ENCODE measurements at places on chromosomes 5 and 9.

GRCh38 chr5:142107736-142108431, 695 bp upstream of the NDFIP1 start:
- no peak for DNase-seq

DNA sequence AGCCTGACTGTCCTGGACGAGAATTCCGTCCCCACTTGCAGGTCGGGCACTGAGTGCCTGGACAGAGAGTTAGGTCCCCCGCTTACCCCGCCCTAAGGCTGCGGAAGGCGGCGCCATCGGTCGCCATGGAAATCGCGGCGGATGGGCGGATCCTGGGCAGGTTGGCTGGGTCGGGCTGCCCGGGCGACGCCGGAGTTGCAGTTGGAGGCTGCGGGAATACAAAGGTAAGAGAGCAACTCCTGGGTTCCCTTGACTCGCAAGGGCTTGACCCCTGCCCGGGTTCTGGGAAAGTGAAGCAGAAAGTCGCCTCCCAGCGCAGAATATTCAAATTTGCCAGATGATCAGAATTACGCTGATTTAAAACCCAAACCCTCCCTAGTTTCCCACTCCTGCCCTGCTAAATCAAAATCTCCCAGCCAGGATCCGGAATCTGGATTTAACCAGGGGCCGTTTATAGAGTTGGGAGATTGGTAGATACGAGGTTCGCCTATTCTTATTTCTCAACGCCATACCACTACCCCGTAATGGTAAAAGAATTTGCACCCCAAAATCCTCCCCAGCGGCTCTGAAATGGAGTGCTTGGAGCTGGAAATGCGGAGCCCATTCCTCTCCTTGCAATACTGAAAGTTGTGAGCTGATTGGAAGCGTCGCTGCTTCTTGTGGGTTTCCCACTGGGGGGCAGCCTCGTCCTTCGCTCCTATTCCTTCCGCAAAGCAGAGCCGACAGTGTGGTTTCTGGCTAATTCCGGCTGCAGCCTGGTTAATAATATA, 156.4 kb upstream of the RASEF start:
- DNase-seq = no peak

GRCh38 chr9:137493364-137494103, 34.4 kb upstream of the NSMF start:
- no peak for DNase-seq

DNA sequence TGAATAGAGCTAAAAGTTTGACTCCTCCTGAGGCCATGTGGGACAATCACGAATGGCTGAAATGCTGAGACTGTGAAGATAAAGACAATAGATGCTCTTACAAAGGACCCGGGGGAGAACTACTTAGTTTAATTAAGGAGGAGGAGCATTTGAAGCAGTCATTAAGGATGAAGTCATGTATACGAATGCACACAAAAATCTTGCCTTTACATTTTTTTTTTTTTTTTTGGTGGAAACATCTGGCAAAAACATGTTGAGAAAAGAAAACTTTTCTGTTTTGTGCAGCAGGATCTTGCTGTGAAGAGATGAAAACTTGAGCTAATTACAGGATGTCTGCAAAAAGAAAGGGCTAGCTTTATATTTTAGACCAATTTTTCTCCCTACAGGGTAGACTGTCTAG, 42.3 kb upstream of the NR3C1 start:
- DNase-seq = no peak

DNA sequence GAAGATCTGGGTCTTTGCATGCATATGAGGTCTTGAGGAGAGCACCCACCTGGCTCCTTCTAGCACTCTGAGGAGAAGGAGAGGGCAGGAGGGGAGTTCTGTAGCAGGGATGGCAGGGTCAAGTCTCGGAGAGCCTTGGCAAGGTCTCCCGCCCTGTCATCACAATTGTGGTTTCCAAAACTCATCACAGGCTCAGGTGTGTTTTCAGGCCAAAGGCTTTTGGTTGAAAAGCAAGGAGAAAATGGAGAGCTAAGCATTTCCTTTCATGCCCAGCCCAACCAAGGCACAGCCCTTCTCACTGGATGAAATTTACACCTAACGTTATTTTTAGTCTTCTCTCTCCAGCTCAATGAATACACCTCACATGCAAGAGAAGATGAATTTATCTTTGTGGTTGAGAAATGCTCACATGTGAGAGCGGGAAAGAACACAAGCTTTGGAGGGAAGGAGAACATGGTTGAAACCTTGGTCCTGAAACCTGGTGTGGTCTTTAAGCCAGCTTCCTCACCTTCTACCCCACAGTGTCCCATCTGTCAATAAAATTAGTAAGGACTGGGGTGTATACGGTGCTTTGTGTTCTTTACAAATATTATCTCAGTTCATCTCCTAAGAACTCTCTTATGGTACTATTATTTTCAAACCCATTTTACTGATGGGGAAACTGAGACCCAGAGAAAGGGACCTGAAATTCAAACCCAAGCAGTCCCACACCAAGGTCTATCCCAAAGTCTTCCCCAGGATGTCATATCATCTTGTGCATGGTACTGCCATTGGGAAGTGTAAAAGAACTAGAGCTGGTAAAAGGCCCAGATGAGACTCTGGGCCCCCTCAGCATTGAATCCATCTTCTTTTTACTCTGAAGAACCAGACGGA, 47.8 kb upstream of the CPEB4 start:
- no peak for DNase-seq

DNA sequence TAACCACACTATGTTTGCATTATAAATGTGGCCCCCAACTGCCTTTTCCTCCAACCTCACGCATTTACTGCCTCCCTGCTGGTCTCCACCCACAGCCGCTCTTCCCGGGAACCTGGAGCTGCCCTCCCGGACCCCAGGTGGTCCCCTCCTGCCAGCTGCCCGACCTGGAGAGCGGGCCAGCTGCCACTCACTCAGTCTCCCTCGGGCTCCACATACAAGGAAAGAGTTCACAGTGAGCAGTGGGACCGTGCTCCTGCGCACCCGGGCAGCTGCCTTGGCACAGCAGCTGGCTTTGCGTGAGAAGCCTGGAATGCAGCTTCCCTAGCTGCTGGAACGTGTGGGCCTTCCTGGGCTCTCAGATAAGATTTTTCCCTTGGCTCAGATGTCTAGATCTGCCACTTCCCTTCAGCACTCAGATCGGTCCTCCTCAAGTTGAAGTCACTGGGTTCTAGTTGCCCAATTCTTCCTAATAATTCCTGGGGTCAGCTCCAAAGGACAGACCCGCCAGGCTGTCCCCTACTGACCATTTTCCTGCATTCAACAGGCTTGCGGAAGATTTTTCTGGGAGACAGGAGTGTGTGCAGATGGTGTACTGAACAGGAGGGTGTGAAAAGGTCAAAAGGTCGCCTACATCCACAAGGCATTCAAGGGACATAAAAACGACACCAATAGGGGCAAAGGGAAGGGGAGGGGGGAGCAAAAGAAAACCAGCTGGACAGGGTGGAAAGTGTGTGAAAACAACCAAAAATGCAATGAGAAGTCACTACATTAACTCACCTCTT, 69.1 kb downstream of the MYO10 start:
- no peak for DNase-seq

GRCh38 chr9:16138561-16139491, 586.0 kb downstream of the CCDC171 start:
- DNase-seq = no peak

DNA sequence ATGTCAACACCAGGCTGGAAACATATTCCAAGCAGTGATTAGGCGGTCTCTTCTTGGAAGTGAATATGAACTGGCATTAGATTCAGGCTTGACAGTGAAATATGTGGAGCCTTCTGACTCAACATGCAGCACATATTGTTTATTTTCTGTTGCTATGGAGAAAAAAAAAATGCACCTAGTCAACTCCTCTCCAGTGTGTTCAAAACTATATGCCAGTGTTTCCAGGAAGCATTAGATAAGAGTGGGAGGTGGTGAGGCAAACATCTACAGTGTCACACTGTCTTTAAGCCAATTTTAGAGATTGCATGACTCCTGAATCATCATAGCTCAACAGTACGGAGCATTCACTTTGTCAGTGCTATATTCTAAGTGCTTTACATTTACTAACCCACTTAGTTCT, 117.9 kb downstream of the HCN1 start:
- no peak for DNase-seq

GRCh38 chr5:125719681-125720347, 703.4 kb upstream of the GRAMD2B start:
- DNase-seq = no peak

DNA sequence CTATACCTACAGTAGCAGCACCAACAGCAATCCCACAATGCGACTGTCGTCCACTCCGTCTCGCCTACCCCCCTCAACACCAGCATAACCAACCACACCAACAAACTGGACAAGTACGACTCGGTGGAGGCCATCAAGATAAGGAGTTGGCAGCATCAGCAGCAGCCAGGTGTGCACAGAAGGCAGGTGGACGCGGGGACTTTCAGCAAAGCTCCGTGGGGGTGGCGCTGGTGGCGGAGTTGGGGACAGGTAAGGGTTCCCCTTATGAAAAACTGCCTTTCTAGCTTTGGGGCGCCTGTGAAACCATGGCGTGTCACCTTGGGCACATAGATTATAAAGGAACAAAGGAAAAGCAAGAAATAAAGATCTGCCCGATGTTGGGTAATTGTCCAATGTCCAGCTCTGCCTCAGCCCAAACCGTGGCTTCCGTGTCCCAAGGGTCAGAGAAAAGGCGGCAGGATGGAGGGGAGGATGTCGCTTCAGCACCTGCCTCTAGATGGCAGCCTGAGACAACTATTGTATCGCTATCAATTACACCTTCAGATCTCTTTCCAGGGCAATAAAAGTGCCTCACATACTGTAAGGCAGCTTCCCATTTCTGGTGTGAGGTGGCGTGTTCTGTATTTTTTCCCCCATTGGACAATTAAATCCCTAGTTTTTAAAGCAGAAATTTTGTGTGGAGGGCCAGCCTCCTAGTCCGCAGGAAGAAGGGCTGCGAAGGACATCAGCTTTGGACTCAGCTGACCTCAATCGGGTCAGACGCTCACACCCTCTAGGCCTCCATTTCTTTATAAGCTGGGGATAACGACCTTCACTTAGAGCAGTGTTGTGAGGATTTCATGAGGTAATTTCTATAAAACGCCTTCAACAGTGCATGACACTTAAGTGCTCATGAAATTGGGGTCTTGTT, 58.8 kb downstream of the MTRR start:
- DNase-seq = peak; percentile 52

DNA sequence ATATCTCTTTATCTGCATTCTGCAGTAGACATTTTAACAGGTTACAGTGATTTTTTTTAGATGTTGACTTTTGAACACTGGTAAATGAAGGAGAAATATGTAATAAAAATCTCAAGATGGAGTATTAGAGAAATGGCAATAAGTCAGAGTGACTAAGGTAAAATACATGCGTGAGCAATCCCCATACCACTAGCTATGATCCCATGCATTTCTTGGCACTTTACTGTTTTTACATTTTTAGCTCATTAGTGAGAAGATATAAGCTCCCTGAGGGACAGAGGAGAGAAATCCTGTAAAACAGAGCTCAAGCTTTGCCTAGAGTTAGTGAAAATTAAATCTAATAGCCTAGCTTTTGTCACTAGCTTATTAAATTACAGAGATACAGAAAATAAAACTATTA, 181.9 kb upstream of the TRPM3 start:
- DNase-seq = no peak

GRCh38 chr5:36442796-36443195, 141.1 kb upstream of the RANBP3L start:
- no peak for DNase-seq

DNA sequence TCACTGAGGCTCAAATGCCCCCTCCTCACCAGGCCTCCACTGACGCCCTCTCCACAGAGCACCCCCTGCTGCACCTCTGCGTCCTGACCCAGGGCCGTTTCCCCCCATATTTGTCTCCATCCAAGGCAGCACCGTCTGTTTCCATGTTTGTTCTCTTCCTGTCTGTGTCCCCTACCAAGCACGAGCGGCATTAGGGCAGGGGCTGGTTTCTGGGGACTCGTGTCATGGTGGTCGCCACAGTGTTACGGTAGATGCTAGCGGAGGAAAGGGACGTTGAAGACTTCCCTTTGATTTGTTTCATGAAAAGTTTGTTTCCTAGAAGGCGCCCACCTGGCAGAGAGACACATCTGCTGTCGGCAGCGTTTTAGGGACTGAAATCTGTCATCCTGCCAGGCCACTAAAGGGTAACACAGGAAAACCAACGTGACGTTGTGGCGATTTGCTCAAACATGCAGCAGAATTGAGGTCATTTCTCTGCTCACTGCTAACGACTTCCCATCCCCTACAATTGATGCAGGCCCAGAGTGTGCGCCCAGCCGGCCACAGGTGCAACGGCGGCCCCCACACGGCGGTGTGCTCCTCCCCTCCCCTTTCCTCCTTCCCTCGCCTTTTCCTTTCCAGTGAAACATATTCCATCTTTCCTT, 79.3 kb upstream of the IRX4 start:
- no peak for DNase-seq

- DNase-seq = peak; percentile 69
Measured at GRCh38 chr5:35926389-35927051, 11.9 kb downstream of the CAPSL start.

DNA sequence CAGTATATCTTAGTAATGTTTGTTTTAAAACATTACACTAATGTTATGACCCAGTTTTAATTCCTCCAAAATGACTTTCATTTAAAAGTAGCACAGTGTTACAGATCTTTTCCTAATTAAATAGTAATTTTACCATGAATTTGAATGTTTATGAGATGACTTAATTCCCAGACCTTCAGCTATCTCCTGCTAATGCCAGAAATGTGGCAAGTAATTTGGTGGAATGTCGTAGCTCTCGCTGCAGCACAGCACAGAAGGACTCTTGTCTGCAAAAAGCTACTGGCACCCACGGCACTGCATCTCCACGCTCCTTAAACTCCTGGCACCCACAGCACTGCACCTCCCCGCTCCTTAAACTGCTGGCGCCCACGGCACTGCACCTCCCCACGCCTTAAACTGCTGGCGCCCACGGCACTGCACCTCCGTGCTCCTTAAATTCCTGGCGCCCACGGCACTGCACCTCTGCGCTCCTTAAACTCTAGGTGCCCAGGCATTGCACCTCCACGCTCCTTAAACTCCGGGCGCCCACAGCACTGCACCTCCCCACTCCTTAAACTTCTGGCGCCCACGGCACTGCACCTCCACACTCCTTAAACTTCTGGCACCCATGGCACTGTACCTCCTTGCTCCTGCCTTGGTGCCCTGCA, 163.1 kb downstream of the CDK5RAP2 start:
- DNase-seq = no peak

GRCh38 chr5:101009758-101010519, 106.9 kb upstream of the ST8SIA4 start:
- DNase-seq = no peak

- peak; percentile 22 for DNase-seq
Measured at GRCh38 chr5:124453221-124454051, 293.0 kb downstream of the ZNF608 start.

DNA sequence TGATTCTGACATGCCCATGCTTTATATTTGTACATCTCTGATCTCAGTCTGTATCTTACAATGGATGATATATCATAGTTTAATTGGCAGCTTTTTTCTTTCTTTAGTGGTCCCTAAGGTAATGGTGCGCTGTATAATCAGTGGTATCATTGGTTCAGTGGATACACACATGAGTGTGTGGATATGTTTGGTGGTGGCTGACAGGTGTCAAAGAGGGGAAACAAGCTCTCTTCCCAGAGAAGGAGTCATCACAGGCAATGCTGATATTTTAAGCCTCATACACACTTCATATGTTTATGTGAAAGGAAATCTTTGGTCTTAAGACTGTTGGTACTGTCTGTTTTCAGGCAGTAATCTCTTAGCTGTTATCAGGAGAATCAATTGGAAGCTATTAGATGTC, 52.1 kb upstream of the KIAA1958 start:
- no peak for DNase-seq

Data from activated T-cell treated with anti-CD3 and anti-CD28 coated beads, Interleukin-2, amount 50 U/mL, for 48 hours (primary cell).